Breast epithelium (tissue), 4 donors: ENCODE measurements at places on chromosomes 6 and 20. TPM values are rescaled to one million over a fixed set of nuclear protein-coding genes. Genes with fewer than 3 reads are reported as not detected.

The EPM2A gene
- 14.1 TPM for total RNA-seq

The GSTA2 gene
- not detected for total RNA-seq

The TBC1D32 gene
- 5.8 TPM for total RNA-seq

The CYB5R4 gene
- 7.2 TPM for total RNA-seq

The HLA-DQB2 gene
- 1.6 TPM for total RNA-seq

The PLN gene
- total RNA-seq: 2.9 TPM

The ZNF334 gene
- 0.96 TPM for total RNA-seq

The L3MBTL3 gene
- total RNA-seq: 9.7 TPM

DNA sequence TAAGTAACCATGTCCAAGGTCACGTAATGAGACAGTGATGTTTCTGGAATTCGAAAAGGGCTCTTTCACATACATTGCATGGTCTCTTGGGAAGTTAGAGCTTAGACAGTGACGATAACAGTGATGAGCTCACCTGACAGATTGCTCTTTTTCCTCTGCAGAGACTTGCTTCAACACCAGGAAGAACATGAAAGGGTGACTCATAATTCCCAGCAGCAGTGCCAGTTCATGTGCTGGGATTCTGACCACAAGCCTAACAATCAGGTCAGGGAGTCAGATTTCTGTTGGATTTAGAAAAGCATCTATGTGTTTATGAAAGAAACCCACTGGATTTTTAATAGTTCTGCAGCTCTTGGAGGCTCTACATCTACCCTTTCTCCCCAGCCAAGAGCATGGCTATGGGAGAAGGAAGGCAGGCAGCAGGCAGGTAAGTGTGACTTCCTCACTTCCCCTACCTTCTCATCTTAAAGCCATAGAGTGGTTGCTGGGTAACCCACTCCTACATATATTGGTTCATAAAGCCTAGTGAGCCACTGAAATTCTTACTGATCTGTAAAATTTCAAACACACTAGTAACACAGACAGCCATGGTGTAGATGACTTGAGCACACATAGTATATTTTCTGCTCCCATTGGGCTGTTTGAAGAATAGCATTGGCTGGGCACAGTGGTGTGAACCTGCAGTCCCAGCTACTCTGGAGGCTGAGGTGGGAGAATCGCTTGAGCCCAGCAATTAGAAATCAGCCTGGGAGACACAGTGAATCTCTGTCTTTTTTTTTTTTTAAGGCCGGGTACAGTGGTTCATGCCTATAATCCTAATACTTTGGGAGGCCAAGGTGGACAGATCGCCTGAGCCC, 44.4 kb upstream of the LOC128125822 start:
- no peaks in the 10 kb centered on the region for H3K4me1 ChIP-seq
- H3K36me3 ChIP-seq: no peaks in the 10 kb centered on the region
- DNase-seq: no peak
- no peak overlapping the region for H3K4me3 ChIP-seq
- no peaks in the 10 kb centered on the region for H3K27me3 ChIP-seq

DNA sequence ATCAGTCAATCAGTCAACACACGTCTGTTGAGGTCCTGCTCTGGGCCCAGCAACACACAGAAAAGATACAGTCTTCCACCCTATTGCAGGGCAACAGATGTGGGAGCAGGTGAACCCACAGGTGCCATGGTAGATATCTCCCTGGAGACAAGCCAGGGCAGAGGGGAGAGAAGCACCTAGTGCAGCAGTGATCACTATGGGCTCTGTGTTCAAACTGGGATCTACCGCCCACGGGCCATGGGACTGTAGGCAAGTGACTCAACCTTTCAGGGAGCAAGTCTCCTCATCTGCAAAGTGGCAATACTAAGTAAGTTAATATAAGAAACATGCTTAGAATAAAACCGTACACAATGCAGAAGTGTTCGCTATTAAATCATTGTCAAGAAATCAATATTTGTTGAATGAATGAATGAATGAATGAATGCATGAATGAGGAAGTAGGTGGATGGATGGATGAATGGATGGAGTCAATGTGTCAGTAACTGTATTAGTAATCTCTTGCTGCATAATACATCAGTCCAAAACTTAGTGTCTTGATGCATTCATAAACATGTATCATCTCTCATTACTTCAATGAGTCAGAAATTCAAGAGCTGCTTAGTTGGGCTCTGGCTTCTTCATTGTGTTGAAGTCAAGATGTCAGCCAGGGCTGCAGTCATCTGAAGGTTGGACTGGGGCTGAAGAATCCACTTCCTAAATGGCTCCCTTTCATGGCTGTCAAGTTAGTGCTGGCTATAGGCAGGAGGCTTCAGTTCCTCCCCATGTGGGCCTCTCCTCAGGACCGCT, 31.9 kb upstream of the NFATC2 start:
- H3K27ac ChIP-seq: no peak overlapping the region
- no peak for DNase-seq

DNA sequence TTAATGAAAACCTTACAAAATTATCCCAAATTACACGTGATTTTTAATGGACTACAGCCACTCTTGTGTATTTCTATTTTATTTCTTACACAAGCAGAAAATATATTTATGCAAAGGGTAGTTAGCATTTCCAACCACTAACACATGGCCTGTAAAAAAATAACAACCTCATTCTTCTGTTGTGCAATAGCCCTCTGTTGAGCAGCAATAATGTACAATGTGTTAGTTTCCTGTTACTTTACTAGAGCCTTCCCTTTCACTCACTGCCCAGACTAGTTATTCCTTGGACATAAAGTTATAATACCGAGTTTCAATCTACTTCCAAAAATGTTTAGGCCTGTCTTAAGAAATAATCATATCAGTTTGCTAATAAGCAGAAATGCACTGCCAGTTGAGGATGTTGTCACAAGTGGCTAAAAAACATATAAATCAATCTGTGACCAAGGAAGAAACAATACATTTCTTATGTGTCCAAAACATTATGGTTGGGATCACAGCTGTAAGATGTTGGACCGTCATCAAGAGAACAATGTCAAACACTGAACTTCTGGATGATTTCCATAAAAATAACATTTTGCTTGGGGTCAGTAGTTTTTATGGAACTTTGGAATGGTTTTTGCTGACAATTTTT, 73.6 kb upstream of the RNF146 start:
- H3K27me3 ChIP-seq: no peaks in the 10 kb centered on the region
- peak overlapping the region; percentile 75 for H3K27ac ChIP-seq
- no peak overlapping the region for H3K4me3 ChIP-seq
- H3K36me3 ChIP-seq: no peaks in the 10 kb centered on the region
- no peak for DNase-seq
- H3K4me1 ChIP-seq: no peaks in the 10 kb centered on the region

- H3K27me3 ChIP-seq: no peaks in the 10 kb centered on the region
- no peak overlapping the region for H3K4me3 ChIP-seq
- no peaks in the 10 kb centered on the region for H3K4me1 ChIP-seq
- H3K27ac ChIP-seq: no peak overlapping the region
- no peak for DNase-seq
Observed at GRCh38 chr6:2791450-2791974, 26.3 kb downstream of the WRNIP1 start.

- H3K4me3 ChIP-seq: peak within 1 kb of the TSS; percentile 56
- H3K27me3 ChIP-seq: peaks cover 27% of the 10 kb centered on the region
- H3K36me3 ChIP-seq: no peaks in the 10 kb centered on the region
Observed at GRCh38 chr6:35512740-35513139, at the start of gene TULP1. Gene TULP1 (minus strand): TSS chr6:35512896. CDS start chr6:35512858, 38 bp downstream.

DNA sequence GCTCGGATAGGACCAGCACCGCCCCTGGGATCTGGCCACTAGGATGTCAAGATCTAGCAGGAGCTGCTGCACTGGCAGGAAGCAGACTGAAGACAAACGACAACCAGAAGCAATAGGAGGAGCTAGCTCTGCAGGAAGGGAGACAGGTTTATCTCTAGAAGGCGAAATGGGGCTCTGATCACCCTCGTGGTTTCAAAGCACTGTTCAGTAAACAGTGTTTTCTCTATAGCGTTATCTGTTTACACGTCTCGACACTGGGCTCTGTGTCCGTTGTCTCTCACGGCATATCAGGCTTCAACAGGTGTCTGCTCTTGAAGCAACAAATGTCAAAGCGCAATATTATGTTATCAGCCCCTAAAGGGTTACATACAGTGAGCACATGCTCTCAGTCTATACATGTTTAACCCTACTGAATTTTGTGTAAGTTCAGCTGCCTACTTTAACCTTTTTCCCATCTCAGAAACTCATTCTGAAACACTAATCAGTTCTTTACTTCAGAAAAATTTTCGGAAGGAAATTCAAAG, 23.8 kb downstream of the TMEM14B start:
- H3K4me3 ChIP-seq: no peak overlapping the region
- no peak for DNase-seq
- H3K27ac ChIP-seq: no peak overlapping the region
- H3K36me3 ChIP-seq: no peaks in the 10 kb centered on the region
- no peaks in the 10 kb centered on the region for H3K27me3 ChIP-seq

DNA sequence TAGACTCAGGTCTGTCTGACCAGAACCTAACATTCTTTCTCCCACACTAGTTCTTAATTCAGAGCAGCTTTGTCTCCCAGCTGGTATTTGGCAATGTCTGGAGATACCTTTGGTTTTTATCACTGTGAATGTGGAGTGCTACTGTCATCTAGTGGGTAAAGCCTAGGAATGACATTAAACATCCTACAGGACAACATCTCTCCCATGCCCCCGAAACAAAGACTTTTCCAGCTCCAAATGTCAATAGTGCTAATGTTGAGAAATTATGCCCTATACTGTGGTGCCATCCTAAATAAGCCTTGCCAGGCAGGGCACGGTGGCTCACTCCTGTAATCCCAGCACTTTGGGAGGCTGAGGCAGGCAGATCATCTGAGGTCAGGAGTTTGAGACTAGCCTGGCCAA, 4.2 kb upstream of the TTPAL start:
- H3K4me3 ChIP-seq: no peak overlapping the region
- H3K4me1 ChIP-seq: peaks cover 2% of the 10 kb centered on the region
- no peaks in the 10 kb centered on the region for H3K27me3 ChIP-seq
- DNase-seq: no peak
- no peak overlapping the region for H3K27ac ChIP-seq
- no peaks in the 10 kb centered on the region for H3K36me3 ChIP-seq

DNA sequence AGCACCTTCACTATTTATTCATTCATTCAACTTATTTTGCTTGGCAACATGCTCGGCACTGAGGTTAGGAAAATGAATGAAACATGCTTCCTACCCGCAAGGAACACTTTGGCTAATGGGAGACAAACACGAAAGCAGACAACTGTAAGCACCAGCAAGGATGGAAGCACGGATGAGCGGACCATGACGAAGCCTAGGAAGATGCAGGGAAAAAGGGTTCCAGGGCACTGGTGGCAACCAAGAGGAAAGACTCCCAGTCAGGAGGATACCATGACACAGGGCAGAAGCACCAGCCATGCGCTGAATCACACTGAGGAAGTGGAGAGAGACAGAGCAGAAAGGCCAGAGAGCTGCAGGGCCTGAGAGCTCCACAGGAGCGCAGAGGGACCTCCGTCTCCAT, 9.8 kb downstream of the PDE10A start:
- H3K4me3 ChIP-seq: no peak overlapping the region
- H3K27ac ChIP-seq: no peak overlapping the region
- no peaks in the 10 kb centered on the region for H3K4me1 ChIP-seq
- DNase-seq: no peak

DNA sequence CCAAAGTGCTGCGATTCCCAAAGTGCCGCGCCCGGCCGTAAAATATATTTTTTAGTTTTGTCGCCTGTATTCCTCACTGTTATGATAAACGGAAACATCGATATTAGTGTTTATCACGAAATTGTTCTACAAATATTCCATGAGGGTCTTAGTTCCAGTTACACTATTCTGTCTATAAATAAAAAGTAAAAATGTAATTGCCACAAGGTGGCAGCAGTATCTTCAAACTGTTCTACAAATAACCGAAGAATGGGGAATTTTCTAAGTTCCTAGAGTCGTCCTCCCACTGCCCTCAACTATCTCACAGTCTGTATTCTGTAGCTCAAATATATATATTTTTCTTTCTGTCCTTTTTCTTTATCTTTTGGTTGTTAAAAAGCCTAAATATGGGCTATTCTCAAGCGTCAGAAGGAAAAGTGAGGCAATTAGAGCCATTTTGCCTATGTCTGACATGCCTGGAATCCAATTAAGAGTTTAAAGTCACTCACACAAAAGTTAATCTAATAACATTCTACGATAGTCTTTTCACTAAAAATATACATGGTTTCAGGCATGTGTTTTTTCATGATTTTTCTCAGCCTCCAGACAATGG, 14.2 kb upstream of the FAM162B start:
- no peaks in the 10 kb centered on the region for H3K4me1 ChIP-seq
- no peak overlapping the region for H3K4me3 ChIP-seq
- DNase-seq: no peak
- H3K27ac ChIP-seq: no peak overlapping the region

GRCh38 chr6:40896696-40897095, 142.3 kb downstream of the UNC5CL start:
- no peaks in the 10 kb centered on the region for H3K36me3 ChIP-seq
- no peaks in the 10 kb centered on the region for H3K27me3 ChIP-seq
- DNase-seq: no peak

DNA sequence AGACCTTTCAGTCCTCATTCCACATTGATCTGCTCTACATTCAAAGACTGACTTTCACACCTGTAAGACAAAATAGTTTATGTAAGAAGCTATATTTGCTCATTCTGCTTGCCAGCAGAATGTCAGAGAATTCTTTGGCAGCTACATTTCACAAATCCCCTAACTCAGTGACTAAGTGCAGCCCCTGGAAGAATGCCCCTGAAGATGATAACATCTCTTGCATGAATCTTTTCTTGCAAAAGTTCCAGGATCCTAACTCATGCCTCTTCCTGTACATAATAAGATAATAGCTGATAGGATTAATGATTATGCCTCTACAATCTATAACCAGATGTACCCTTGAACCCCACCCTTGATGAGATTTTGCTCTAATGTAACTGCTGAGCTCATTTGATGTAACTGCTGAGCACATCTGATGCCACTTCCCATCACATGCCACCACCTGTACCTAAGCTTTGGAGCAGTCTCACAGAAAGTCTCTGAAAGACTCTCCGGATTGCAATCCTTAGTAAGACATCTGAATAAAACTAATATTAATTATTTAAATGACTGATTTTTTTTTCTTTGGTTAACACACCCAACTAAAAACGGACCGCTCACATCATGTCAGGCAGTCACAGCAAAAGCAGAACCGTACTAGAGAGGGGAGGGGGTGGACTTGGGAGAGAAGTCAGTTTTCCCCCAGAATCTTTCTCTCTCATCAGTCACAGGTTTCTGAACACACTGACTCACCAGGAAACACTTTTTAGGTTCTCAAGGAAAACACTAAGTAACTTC, 684 bp upstream of the DNAH8 start:
- H3K27me3 ChIP-seq: no peaks in the 10 kb centered on the region
- H3K27ac ChIP-seq: no peak overlapping the region
- no peaks in the 10 kb centered on the region for H3K4me1 ChIP-seq
- DNase-seq: no peak
- H3K36me3 ChIP-seq: no peaks in the 10 kb centered on the region

DNA sequence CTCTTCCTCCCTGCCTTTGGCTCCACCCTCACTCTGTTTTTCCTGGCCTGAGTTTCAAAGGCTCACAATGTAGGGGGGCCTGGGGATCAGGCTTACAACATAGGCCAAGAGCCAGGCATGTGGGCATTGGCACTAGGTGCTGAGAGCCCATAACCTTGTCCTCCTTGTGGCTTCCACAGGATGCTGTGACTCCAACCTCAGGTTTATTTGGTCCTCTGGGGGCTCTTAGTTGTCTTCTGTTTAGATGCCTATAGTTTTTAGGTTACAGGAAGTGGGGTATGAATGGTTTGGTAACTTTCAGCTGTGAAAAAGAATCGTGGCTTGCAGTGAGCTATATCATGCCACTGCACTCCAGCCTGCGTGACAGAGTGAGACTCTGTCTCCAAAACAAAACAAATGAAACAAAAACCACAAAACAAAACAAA, 25.6 kb downstream of the MMP24 start:
- H3K4me1 ChIP-seq: no peaks in the 10 kb centered on the region
- no peak overlapping the region for H3K4me3 ChIP-seq
- DNase-seq: no peak
- no peaks in the 10 kb centered on the region for H3K36me3 ChIP-seq
